ENCODE measurements at places on chromosomes 16 and 17. TPM values are rescaled to one million over a fixed set of nuclear protein-coding genes. Genes with fewer than 3 reads are reported as not detected.

Gene PRAC1
- total RNA-seq, result not detected

Gene SBK1
- total RNA-seq, result 0.03 TPM

Gene SDR42E2
- total RNA-seq, result not detected

Gene OTOA
- 0.07 TPM for total RNA-seq

Gene SDK2
- total RNA-seq, result 0.13 TPM

Gene MEIOC
- 0.07 TPM for total RNA-seq

Gene PTX4
- 0.20 TPM for total RNA-seq

Measured in smooth muscle cell of the pulmonary artery (primary cell).